Caki2 (cell line): ENCODE measurements at places on chromosomes 16 and 17.

DNA sequence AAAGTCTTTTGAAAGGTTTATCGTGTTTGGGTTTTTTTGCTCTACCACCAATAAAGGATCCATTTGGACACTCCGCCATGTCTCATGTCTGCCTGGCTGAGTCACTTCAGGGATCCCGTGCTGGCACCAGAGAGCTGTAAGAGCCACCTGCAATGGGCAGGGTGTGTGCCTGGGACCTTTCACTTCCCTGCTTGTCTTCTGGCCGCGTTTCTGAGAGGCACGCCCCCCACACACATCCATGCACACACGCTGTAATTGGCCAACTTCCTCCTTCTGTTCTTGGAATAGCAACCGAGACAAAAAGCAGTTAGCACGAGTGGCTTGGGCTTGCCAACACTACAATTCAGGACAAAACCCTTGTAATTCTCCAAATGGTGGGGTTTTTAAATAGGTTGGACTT lies 9.8 kb upstream of the SOST start:
- DNase-seq = no peak

GRCh38 chr16:29254676-29255495 lies 151.6 kb downstream of the NPIPB11 start:
- DNase-seq = no peak

- no peak for DNase-seq
Measured at GRCh38 chr17:74761931-74762330, 13.5 kb downstream of the NHERF1 start.

DNA sequence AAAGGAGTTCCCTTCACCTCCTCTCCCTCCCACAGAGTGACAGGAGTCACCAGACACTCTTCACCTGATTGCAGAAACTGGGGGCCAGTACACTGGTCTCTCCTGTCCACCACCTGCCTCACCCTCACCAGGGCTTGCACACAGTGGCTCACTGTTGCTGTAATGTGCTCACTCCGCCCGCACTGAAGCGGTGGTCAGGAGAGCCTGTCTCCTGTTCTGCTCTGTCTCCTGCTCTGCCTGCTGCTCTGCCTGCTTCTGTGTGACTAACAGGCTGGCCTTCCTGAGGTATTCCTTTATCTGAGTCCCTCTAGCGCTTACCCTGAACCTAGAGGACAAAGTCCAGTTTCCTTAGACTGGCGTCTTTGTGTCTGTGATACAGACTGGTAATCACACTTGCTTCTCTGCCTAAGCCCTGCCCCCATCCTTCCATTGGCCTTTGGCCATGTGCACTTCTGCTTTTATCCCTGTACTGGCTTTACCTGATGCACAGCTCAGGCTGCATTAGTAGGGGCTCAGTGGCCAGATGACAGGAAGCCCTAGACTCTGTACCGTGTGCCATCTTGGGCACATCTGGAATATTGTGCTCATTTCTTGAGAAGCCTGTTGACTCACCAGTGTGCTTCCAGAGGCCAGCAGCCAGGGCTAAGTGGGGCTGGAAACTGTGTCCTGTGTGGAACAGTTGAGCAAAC lies 13.3 kb downstream of the PROCA1 start:
- DNase-seq = peak; percentile 91

DNA sequence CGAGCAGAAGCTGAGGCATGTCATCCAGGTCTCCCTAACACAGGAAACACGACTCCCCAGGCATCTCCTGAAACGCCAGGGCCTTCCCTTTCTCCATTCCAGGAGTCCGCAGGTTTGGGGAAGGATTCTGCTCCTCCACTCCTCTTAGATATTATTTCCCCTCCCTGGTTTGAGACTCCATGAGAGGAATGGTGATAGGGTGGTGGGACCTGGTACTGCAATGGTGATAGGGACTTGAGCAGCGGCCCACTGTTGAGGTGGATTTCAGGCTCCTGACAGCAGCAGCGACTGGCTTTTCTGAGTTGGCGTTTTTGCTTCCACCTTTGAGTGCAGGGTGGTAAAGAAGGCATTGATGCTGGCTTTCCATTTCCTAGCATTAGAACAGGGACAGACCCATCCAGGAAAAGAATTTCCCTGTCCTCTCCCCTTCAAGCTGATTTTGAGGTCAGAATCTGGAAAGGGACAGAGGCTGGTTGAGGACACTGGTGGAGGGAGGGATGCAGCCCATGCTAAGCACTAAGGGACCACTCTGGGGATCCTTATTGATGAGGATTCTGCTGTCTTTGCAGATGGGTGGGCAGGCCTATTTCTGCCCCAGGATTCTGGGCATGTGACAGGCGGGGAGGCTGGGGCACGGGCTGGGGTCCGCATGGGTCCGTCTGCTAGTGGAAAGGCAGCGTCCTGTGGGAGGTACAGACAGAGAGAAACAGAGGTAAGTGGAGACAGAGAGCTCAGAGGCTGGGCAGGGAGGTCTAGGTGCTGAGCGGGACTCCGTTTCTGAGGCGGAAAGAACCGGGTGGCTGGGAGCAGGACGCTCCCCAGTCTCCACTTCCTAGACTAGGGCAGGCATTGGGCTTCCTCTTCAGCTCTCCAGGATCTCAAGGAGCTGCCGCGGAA lies 1.3 kb upstream of the TBX4 start:
- DNase-seq = no peak

GRCh38 chr17:73521376-73521775 lies 122.9 kb downstream of the SDK2 start:
- no peak for DNase-seq

GRCh38 chr17:77489893-77490255 lies 349.1 kb downstream of the SEC14L1 start:
- no peak for DNase-seq

DNA sequence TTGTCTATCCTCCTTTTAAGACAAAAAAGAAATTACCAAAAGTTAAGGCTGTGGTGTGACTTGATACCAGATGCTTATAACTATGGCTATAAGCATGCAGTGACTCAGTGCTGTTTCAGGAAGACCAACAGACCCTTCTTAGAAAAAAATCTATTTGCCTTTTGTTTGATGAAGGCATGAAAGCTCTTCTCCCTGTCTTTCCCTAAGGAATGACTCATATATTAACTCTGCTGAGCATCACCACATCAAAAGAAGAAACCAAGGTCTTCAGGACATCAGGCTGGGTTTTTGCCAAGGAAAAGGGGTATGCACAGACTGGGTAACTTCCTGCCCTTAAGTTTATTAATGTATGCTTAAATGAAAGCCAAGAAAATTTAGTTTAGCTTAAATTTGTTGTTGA lies 47.1 kb downstream of the VMP1 start:
- DNase-seq = peak; percentile 94

DNA sequence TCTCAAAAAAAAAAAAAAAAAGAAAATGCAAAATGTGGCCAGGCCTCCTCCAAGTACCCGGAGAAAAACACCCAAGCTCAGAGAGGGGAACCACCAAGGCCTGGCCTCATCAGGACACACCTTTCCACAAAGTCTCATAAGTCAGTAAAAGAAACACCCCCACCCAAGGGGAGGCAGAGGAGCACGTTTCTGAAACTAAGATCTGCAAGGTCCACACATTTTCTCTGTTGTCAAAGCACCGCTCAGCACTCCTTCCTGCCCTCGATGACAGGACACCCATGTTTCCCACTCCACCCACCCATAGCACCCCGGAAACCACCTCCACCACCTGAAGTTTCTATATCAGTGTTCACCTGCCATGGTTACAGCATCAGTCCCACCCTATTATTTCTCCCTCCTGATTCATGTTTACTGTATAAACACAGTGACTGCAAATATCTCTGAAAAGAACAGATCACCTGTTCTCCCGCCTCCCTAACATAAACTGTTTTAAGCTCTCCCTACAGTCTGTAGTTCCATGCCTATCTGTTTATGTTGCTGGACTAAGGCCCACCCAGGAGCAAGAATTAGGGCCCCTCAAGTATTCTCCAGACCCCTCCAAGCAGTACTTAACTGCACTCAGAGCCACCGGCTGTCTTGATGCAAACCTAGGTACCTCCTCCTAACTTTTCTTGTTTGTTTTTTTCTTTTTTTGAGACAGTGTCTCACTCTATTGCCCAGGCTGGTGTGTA lies 2.0 kb downstream of the CORO7 start:
- no peak for DNase-seq

GRCh38 chr17:82657926-82658325 lies 9.7 kb upstream of the WDR45B start:
- no peak for DNase-seq

DNA sequence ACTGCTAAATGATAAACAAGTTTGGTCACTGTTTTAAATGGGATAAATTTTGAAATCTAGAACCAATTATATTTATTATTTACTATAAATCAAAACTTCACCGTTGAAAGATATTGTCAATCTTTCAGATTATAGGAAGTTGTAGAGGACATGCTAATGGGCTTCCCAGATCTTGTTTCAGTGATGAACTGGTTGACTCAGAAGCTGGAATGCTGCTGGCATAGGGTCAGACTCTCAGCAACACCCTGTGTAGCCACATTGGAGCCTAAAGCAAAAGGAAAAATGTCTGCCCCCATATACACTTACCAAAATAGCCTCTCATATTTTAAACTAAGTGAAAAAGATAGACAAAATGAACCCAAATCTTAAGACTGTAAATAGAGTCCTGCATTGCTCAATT lies 916.9 kb upstream of the SOX9 start:
- no peak for DNase-seq

DNA sequence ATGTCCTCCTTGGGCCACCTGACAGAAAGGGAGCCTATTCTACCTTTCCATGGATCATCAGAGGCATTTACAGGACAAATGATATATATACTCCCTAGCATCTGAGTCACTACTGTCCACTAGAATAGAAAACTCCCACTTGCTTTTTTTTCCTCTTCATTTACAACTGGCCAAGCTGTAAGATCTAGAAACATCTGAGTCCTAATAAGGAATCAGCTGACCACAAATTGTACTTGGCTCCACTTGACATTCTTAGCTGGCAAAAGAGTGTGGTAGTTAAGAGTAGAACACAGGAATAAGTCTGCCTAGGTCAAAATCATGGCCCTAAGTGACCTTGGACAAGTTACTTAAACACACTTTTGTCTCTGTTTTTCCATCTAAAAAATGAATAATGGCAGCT lies 5.2 kb downstream of the RUSF1 start:
- no peak for DNase-seq

DNA sequence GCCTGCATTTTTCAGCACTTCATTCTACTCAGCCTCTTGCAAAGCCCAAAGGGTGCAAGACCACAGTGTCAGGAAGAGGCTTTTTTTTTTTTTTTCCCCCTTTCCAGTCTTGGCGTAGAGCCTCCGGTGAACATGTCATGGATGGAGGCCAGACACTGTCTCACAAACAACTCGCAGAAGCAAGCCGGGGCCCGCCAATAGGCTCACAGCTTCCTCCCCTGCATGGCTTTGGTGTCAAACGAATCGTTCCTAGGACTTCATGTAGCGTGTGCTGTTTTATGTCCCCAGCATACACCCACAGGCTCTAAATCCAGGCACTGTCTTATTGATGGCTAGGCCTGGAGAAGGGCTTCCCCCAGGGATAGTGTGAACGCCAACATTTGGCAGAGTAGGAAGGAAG lies 457.7 kb upstream of the MAF start:
- no peak for DNase-seq

GRCh38 chr17:56756536-56756935 lies 77.2 kb downstream of the C17orf67 start:
- DNase-seq = no peak

- no peak for DNase-seq
Measured at GRCh38 chr16:49747654-49748053, 108.3 kb downstream of the ZNF423 start.

- DNase-seq = no peak
Measured at GRCh38 chr17:67666028-67666427, 51.7 kb upstream of the NOL11 start.

GRCh38 chr17:62793919-62794665 lies 14.0 kb downstream of the MARCHF10 start:
- DNase-seq = no peak

DNA sequence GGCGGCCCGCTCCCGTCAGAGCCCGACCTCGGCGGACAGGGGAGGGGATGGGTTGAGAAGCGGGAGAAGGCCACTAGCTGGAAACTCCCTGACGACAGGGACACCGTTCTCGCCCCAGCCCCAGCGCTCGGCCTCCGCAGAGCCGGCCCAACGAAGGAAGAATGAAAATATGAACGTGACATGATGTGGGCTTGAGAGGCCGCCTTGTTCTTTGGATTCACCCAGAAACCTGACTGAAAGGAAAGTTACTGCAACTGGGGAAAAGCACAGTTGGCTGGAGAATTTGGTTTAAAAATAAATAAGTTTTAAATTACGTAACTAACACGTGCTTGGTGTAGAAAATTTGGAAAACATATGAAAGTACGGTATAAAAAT lies 21.1 kb downstream of the NPTX1 start:
- DNase-seq = no peak

- DNase-seq = no peak
Measured at GRCh38 chr17:78993241-78993956, 13.7 kb upstream of the LGALS3BP start.

- no peak for DNase-seq
Measured at GRCh38 chr17:80673152-80673920, 128.7 kb downstream of the RPTOR start.

- no peak for DNase-seq
Measured at GRCh38 chr17:8038954-8039610, at the start of gene ALOX15B. ALOX15B (plus strand) TSS chr17:8039059; CDS start chr17:8039156, 97 bp downstream.

- DNase-seq = no peak
Measured at GRCh38 chr17:78407387-78408000, 29.0 kb downstream of the PGS1 start.
